ENCODE measurements at places on chromosomes 5 and 9.

- DNase-seq, result no peak
These were observed 15.0 kb upstream of the PTBP3 start for GRCh38 chr9:112348257-112349007.

DNA sequence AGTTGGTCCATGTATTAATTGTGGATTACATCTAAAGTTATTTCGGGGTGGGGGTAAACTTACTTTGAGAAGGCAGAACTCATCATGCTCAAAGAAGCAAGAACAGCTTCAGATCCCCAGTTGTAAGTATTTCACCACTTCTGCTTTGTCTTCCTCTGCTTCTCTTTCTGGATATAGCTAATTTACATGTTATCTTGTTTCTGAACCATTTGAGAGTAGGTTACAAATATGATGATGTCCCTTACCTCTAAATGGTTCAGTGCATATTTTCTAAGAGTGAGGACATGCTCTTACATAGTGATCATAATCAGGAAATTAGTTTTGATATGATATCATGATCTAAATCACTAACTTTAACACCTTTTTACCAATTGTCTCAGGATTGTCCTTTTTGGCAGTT is 11.9 kb downstream of the TRIO start:
- DNase-seq, result no peak

DNA sequence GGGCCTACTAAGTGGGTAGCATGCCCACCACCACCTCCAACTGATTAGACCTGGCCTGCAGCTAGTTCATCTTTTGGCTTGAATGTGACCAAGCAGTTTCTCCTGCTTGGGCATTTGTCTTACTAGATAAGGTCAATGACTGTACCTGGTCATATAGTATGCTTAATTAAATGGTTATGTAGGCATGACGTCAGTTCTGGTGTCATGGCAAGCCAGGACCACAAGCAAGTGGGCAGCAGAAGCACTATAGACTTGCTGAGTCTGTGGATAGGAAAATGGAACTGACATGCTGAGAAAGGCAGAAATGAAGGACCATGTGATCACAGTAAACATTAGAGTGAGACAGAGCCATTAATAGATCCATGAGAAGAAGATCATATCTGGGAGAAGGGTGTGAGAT is 55.6 kb upstream of the C6 start:
- DNase-seq, result no peak

- DNase-seq, result peak; percentile 65
These were observed 297.4 kb upstream of the ZNF608 start for GRCh38 chr5:125043781-125044391.

- DNase-seq, result peak; percentile 32
These were observed 2318.6 kb upstream of the ACO1 start for GRCh38 chr9:30065888-30066287.

DNA sequence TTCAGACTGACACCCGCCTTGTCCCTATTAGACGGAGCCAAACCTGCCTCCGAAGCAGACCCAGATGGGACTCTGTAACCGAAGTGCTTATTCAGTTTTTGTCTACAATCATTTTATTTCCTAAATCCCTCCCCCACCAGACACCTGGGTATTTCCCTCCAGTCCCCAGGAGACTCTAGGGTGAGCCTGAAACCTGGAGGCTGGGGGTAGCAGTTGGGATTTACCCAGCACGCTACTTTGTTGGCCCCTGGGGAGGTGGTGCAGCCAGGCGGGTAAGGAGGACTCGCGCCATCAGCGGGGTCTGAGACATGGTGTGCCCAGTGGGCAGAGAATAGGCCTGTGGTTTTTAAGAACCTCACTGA is 1.3 kb upstream of the LHX2 start:
- DNase-seq, result no peak

DNA sequence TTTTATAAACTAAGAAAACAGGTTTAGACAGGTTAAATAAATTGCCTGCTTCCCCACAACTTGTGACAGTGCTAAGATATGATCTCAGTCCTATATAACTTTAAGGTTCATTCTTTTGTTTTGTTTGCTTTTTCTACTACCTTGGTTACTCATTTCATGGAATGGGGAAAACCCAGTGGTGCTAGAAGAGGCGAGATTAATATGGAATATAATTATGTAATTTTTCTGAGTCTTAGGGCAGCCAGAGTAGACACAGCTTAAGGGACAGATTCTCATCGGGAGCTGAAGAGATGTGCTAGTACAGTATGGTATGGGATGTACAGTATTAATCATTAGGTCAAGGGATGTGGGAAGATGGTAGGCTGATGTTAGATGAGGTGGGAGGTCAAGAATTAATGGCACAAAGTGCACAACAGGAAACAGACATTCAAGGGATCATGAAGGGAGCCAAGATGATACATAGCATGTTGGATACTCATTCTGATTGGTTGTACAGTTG is 6.2 kb downstream of the TRIM32 start:
- DNase-seq, result no peak

- no peak for DNase-seq
These were observed 453.3 kb downstream of the KIF4B start for GRCh38 chr5:155466851-155467250.

Measured in HT1080 (cell line).